Fibroblast of the aortic adventitia (primary cell): ENCODE measurements at places on chromosomes 11 and 22.

- DNase-seq = no peak
These were observed 70.2 kb downstream of the ARHGAP8 start for GRCh38 chr22:44822534-44822933.

DNA sequence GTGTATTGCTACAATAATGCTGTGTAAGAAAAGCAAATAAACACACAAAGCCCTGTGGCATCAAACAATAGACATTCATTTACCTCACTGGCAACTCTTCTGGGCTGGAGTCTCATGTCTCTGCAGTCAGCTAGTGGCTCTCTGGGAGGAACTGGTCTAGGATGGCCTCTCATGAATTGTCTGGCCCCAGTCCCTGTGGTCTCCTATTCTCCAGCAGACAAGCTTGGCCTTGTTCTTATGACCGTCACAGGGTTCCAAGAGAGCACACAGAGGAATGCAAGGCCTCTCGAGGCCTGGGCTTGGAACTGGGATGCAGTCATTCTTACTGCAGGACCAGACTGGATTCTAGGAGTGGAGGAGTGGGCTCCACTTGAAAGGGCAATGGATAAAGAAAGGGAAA is 141.2 kb upstream of the NTM start:
- DNase-seq = no peak

DNA sequence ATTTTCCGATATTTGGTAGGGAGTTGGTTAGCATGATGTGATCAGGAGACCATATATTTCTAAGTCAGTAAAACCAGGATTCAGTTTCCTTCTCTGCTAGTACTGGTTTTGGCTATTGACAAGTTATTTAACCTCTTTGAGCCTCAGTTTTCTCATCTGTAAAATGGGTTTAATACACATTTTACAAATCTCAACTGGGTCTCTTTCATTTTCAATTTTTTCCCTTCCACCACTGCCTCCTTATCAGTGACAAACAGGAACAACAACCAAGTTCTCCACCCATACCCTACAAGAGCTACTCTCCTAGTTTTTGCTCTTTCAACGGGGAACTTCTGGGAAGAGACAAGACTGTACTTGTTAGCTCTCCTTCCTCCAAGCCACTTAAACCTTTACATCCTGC is 6.2 kb upstream of the APLP2 start:
- no peak for DNase-seq

DNA sequence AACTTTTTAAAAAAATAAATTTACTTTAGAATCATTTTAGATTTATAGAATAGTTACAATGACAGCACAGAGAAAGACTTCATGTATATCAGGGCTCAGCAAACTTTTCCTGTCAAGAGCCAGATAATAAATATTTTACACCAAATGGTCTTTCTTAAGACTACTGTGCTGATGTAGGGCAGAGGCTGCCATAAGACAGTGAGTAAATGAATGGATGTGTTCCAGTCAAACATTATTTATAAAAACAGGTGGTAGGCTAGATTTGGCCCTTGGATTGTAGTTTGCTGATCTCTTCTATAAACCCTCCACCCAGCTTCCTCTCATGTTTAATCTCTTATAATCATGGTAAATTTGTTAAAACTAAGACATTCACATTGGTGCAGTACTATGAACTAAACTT is 33.0 kb downstream of the CECR2 start:
- DNase-seq = no peak

GRCh38 chr22:49272546-49273125 is 555.0 kb downstream of the BRD1 start:
- no peak for DNase-seq

DNA sequence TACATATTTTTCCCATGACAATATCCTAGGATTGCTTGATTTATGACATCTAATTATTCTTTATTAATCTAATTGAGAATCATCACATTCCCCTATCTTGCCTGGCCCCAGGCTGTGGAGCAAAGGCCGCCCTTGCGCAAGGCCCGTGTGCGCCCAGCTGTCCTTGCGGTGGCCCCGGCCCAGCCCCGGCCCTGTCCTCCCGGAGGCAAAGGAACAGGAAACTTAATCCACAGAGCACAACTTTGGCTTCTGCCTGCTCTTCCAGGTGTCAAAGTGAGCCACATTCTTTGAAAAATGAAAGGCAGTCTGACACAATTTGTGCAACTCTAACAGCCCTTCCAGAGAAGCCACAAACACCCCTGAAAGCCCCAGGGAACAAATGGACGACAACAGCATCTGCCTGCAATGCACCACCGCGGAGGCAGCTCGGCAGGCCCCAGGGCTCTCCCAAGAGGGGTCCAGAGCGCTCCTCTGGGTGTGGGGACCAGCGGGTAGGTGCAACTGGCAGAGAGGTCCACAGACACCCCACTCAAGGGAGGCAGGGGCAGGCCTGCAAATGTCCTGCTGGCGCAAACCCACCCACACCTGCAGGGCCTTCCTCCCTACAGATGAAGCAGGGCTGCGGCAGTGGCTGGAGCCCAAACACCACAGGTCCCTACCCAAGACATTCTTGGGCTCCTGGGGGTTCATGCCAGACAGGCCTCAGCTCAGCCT is 30.3 kb downstream of the GNB1L start:
- DNase-seq = no peak

GRCh38 chr22:40309631-40310030 is 36.7 kb upstream of the ADSL start:
- no peak for DNase-seq
